ENCODE measurements at places on chromosomes 11 and 22. TPM values are rescaled to one million over a fixed set of nuclear protein-coding genes. Genes with fewer than 3 reads are reported as not detected.

DNA sequence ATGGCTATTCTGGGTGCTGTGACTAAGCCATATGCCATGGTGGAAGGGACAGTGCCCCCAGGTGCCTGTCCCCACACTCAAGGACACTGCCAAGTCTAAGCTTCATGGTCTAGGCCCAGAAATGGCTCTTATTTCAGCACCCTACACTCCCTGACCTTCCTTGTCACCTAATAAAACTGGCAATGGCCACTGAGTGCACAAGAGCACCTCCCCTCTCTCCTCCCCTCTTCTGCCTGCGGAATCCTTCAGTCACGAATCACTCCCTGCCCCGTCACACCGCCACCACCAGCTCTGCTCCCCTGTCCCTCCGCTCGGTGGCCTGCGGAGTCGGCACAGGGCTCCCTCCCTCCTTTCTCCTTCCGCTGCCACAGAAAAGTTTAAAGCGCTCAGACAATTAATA lies 19.0 kb upstream of the LMO1 start:
- H3K4me1 ChIP-seq = no peaks in the 10 kb centered on the region
- no peak overlapping the region for H3K27ac ChIP-seq
- peaks cover 6% of the 10 kb centered on the region for H3K27me3 ChIP-seq
- no peak for DNase-seq
- no peak overlapping the region for H3K4me3 ChIP-seq

Gene BCO2
- 0.97 TPM for total RNA-seq

GRCh38 chr11:21412652-21413383 lies 743.4 kb downstream of the NELL1 start:
- H3K27me3 ChIP-seq = no peaks in the 10 kb centered on the region
- H3K36me3 ChIP-seq = no peaks in the 10 kb centered on the region
- H3K27ac ChIP-seq = no peak overlapping the region
- DNase-seq = no peak

Gene RIMBP3B
- 0.16 TPM for total RNA-seq

Gene TENM4
- not detected for total RNA-seq
